Heart right ventricle (tissue), 16 donors: ENCODE measurements at places on chromosomes 4 and X. TPM values are rescaled to one million over a fixed set of nuclear protein-coding genes. Genes with fewer than 3 reads are reported as not detected.

DNA sequence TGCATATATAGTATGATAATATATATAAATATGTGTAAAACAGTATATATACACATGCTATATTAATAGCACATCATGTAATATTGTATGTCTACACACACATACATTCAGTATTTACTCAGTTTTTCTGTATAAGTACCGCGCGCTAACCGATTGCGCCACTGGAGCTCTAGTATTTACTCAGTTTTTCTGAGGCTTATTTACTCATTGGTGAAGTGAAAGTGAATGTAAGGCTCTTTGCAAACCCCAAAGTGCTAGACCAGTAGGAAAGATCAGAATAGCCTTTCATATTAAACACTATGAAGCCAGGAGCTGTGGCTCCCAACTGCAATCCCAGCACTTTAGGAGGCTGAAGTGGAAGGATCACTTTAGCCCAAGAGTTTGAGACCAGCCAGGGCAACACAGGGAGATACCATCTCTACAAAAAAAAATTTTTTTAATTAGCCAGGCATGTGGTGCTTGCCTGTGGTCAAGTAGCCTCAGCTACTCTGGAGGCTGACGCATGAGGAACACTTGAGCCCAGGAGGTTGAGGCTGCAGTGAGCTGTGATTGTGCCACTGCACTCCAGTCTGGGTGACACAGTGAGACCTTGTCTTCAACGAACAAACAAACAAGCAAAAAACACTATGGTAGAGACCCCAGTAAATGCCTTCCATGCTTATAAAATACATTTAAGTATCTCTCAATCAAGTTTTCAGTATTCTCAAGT, 125.8 kb downstream of the KIT start:
- H3K27me3 ChIP-seq, result no peaks in the 10 kb centered on the region
- H3K27ac ChIP-seq, result peak overlapping the region; percentile 83
- no peaks in the 10 kb centered on the region for H3K36me3 ChIP-seq
- H3K4me3 ChIP-seq, result no peak overlapping the region
- peaks cover 62% of the 10 kb centered on the region for H3K4me1 ChIP-seq

The PPP1R3F gene
- 24.6 TPM for total RNA-seq

DNA sequence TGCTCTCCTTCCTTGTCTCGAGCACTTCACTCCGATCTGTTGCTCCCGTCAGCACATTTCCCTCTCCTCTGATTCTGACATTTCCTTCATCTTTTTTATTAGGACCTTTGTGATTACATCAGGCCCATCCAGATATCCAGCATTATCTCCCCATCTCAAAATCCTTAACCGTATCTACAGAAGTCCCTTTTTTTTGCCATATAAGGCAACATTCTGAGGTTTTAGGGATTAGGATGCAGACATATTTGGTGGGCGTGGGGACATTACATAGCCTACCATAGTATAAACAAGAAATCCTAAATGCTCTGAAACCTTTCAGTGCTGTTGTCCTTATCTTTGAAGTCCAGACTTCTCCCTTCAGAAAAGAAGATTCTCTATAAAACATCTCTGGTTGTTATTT, 505.0 kb upstream of the PITX2 start:
- H3K4me1 ChIP-seq, result no peaks in the 10 kb centered on the region

- no peak overlapping the region for H3K27ac ChIP-seq
- H3K4me3 ChIP-seq, result no peak overlapping the region
- no peaks in the 10 kb centered on the region for H3K27me3 ChIP-seq
- no peaks in the 10 kb centered on the region for H3K4me1 ChIP-seq
Observed at GRCh38 chrX:131734621-131735020, 190.7 kb downstream of the OR13H1 start.

DNA sequence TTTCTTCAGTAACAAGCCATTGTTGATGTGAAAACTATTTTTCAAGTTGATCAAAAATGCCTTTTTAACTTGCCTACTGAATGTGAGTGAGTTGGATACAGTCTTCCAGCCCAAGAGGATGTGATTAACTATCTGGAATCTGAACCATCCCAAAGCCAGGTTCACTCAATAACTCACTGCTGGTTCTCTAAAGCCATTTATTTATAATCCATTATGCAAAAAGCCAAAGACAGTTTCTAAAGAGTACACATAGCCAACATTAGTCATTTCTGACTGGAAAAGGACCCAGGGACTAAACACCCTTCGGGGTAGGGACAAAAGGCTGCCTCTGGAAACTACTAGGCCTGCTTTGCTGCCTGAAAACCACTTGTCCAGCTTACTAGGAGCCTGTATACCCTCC, 109.6 kb downstream of the SHROOM4 start:
- no peaks in the 10 kb centered on the region for H3K4me1 ChIP-seq
- no peak overlapping the region for H3K4me3 ChIP-seq
- no peaks in the 10 kb centered on the region for H3K27me3 ChIP-seq
- no peak for DNase-seq
- no peaks in the 10 kb centered on the region for H3K36me3 ChIP-seq

GRCh38 chr4:1411436-1412375, 5.5 kb upstream of the NKX1-1 start:
- H3K27me3 ChIP-seq, result peaks cover 96% of the 10 kb centered on the region
- no peak for DNase-seq
- H3K36me3 ChIP-seq, result no peaks in the 10 kb centered on the region

GRCh38 chrX:15202454-15203177, 67.3 kb downstream of the ASB9 start:
- H3K27me3 ChIP-seq, result no peaks in the 10 kb centered on the region
- H3K36me3 ChIP-seq, result no peaks in the 10 kb centered on the region
- DNase-seq, result no peak
